Activated CD4-positive, alpha-beta T cell treated with anti-CD3 and anti-CD28 coated beads, Interleukin-2, Interleukin-4, amounts not matched to agents 100 ng/mL and 50 ng/mL, durations not matched to agents 16 hours and 8 hours (primary cell): ENCODE measurements at places on chromosomes 7 and 10.

DNA sequence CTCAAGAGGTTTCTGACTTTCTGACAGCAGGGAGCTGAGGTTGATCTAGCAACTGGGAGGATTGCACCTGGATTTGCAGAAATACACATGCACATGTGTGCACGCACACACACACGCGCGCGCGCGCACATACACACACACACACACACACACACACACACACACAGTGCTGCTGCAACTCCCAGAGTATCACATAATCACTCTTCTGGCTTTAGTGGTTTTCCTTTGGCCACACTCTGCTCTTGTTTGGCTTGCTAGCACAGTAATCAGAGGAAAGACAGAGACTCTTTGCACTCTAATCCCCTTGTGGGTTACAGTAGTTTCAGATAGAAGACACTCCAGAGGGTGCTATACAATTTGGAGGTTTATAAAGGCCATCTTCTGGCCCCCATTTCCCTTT, 705.0 kb downstream of the AUTS2 start:
- no peak for DNase-seq

GRCh38 chr7:46784732-46785131, 797.2 kb downstream of the TNS3 start:
- DNase-seq = no peak

- no peak for DNase-seq
Observed at GRCh38 chr10:124351481-124352220, 67.1 kb downstream of the OAT start.

DNA sequence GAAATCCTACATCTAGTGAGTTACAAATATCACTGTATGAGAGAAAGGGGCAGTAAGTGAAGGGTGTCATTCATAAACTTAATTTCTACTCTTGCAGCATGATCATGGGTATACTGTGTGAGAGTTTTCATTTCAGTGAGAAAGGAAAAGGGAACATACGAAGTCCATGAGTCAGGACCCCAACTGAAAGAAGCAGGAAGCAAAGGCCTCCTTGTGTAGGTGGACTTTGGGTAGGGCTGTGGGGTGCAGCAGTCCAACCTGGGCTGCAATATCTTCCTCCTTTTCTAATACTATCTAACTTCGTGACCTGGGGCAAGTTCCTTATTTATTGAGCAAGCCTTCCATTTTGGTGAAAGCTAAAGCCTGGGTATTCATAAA, 248.2 kb upstream of the TCF7L2 start:
- no peak for DNase-seq

DNA sequence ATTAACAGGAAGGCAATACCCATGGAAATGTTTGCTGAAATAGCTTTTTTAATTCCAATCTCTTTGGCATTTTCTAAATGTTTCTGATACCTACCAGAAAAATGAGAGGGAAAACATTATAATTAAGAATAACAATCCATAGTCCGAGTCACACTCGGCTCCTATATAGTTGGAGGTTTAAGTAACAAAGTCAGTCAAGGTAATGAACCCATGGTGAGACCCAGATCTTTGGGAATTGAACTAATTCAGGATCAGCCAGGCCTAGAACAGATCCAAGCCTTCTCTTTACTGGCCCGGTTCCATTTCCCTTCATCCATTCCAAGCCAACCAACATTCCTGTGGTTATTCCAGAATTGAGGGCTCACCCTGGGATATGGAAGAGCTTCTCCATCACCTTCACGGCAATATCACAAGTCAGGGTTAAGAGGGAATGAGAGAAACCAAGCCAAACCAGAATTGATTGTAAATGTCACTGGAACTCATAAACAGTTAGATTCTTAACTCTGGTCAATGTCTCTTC, 28.3 kb downstream of the ABCB4 start:
- DNase-seq = no peak

- no peak for DNase-seq
Observed at GRCh38 chr10:110803239-110803749, 68.4 kb upstream of the PDCD4 start.

- DNase-seq = no peak
Observed at GRCh38 chr10:119104654-119105015, 722 bp downstream of the DENND10 start.

DNA sequence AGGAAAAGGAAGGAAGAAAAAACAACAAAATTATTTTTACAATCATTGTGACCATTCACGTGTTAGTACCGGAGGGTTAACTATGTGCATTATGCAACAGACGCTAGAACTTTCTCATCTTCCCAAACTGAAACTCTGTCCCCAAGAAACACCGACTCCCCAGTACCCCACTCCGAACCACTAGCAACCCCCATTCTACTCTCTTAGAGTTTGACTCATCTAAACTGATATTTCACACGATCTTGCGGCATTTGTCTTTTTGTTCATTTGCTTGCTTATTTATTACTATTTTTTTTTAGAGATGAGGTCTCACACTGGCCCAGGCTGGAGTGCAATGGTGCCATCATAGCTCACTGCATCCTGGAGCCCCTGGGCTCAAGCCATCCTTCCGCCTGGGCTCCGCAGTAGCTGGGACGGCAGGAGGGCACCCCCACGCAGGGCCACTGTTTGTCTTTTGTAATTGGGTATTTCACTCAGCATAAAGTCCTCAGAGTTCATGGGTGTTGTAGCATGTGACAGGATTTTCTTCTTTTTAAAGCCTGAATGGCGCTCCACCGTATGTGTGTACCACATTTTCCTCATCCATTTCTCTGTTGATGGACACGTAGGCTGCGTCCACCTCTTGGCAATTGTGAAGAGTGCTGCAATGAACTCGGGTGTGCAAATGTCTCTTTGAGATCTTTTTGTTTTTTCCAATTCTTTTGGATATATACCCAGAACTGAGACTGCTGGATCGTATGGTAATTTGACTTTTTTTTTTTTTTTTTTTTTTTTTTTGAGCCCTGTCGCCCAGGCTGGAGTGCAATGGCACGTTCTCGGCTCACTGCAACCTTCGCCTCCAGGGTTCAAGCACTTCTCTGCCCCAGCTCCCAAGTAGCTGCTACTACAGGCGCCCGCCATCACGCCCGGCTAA, 9.5 kb downstream of the MNX1 start:
- no peak for DNase-seq

DNA sequence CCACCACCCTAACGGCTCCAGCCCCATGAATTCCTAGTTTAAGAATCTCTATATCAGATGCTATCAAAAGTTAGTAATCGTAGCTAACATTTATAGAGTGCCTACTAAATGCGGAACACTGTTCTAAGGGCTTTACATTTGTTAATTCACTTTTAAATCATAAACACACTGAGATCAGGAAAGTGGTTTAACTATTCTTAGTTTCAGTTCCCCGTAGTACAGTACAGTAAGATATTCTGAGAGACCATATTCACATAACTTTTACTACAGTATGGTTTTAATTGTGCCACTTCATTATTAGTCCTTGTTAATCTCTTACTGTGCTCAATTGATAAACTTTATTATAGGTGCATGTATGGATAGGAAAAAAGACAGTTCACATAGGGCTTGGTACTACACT, 22.5 kb downstream of the SYPL1 start:
- no peak for DNase-seq

GRCh38 chr10:14024329-14025202, 306.2 kb downstream of the FRMD4A start:
- DNase-seq = no peak

- no peak for DNase-seq
Observed at GRCh38 chr7:31875424-31875823, 188.4 kb downstream of the PPP1R17 start.
